ENCODE measurements at places on chromosomes 16 and 17.

GRCh38 chr16:2260250-2260649, 7.7 kb downstream of the RNPS1 start:
- DNase-seq: no peak

GRCh38 chr16:4386951-4387565, 15.4 kb downstream of the VASN start:
- DNase-seq: no peak

DNA sequence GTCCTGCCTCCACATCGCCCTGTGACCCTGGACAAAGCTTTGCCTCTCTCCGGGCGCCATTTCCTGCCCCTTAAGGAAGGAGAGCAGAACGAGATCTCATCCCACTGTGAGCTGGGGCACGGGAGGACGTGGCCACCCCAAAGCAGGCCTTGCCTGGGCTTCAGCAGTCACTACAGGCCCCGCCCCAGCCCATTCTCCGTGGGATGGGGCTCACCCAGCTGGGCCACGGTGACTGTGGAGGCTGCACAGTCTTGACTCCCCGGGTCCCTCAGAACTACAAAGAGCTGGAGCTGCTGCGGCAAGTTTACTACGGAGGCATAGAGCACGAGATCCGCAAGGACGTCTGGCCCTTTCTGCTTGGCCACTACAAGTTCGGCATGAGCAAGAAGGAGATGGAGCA, 28.2 kb downstream of the MNT start:
- DNase-seq: no peak

GRCh38 chr16:58339452-58339981, 44.7 kb upstream of the PRSS54 start:
- no peak for DNase-seq

DNA sequence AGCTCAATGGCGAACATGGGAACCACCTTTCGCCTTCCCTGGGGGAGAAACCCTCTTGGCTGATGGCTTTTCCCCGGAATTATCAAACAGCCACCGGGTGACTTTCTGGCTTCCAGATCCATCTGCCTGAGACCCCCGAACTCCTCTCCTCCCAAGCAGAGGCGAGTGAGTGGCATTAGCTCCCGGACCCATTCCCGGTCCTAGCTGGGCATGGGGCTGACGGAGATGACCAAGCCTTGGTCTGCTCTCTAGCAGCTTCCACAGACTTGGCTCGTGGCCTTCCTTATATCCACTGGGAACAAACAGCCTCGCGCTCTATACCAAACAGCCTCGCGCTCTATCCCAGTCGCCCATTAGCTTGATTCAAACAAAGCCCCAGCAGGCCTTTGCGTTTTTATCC, 62.4 kb downstream of the CCDC182 start:
- no peak for DNase-seq

All from T follicular helper cell (primary cell).